Mucosa of gallbladder (tissue), 1 donor: ENCODE measurements at places on chromosomes 12 and 14. TPM values are rescaled to one million over a fixed set of nuclear protein-coding genes. Genes with fewer than 3 reads are reported as not detected.

Gene CTSG
- total RNA-seq, result 4.9 TPM

Gene KIF26A
- 3.7 TPM for total RNA-seq

Gene AMDHD1
- 1.2 TPM for total RNA-seq

Gene KLRC1
- 0.95 TPM for total RNA-seq

Gene OLR1
- total RNA-seq, result 10.1 TPM

Gene UNC79
- total RNA-seq, result 0.37 TPM

Gene SCNN1A
- 52.7 TPM for total RNA-seq

Gene DPPA3
- not detected for total RNA-seq

Gene KCNMB4
- 3.1 TPM for total RNA-seq

Gene COCH
- 0.37 TPM for total RNA-seq

Gene MANSC1
- total RNA-seq, result 66.7 TPM

Gene ETFBKMT
- total RNA-seq, result 6.4 TPM

Gene APOF
- total RNA-seq, result 0.20 TPM

Gene SRGAP1
- total RNA-seq, result 13.5 TPM

Gene MYF6
- total RNA-seq, result not detected

Gene CCDC175
- total RNA-seq, result 0.58 TPM

Gene GNB3
- 3.3 TPM for total RNA-seq

Gene PRB3
- not detected for total RNA-seq

Gene SYCP3
- total RNA-seq, result 0.32 TPM

Gene OR11H7
- not detected for total RNA-seq

Gene KCNH5
- total RNA-seq, result 0.03 TPM

Gene SYT1
- 6.5 TPM for total RNA-seq

Gene TAS2R7
- not detected for total RNA-seq

Gene IL26
- total RNA-seq, result not detected

Gene IL31
- total RNA-seq, result not detected

Gene VRK1
- 12.1 TPM for total RNA-seq

Gene NEMF
- 62.5 TPM for total RNA-seq

Gene UBC
- total RNA-seq, result 1,032 TPM
